GM12864 (cell line): ENCODE measurements at places on chromosomes 5 and 9.

- DNase-seq = no peak
These were observed 106.4 kb upstream of the ASTN2 start for GRCh38 chr9:117521293-117521692.

GRCh38 chr9:117656002-117656401 lies 48.2 kb upstream of the TLR4 start:
- DNase-seq = no peak

DNA sequence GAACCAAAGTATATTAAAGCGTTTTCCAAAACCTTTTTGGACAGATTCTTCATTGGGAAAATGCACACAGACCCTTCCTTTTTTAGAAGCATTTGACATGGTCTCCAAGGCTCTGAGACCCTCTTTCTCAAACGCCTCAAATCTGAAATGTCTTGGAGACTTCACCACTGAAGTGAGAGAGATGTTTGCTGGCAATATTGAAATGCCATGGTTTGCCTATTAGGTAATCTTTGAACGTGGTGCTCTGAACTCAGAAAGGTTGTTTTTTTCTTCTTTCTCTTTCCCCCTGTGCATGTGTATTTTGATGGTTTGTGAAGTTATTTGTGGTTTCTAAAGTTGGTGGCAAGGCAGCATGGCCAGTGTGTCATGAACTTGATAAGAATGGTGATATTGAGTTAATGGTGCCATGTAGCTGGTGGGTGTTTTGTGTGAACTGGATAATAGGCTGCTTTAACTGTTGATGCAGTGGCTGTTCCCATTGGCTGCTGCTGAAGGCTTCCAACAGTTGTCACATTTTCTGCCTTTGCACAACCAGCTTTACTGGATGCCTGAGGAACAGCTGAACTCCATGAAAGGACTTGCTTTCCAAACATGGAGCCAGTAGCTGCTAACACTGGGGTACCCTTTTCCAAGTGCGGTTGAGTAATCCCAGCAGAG lies 1.7 kb downstream of the PALM2AKAP2 start:
- no peak for DNase-seq

- no peak for DNase-seq
These were observed 45.6 kb downstream of the USP20 start for GRCh38 chr9:129880654-129881546.

- no peak for DNase-seq
These were observed 22.0 kb upstream of the FREM1 start for GRCh38 chr9:14932231-14932630.

DNA sequence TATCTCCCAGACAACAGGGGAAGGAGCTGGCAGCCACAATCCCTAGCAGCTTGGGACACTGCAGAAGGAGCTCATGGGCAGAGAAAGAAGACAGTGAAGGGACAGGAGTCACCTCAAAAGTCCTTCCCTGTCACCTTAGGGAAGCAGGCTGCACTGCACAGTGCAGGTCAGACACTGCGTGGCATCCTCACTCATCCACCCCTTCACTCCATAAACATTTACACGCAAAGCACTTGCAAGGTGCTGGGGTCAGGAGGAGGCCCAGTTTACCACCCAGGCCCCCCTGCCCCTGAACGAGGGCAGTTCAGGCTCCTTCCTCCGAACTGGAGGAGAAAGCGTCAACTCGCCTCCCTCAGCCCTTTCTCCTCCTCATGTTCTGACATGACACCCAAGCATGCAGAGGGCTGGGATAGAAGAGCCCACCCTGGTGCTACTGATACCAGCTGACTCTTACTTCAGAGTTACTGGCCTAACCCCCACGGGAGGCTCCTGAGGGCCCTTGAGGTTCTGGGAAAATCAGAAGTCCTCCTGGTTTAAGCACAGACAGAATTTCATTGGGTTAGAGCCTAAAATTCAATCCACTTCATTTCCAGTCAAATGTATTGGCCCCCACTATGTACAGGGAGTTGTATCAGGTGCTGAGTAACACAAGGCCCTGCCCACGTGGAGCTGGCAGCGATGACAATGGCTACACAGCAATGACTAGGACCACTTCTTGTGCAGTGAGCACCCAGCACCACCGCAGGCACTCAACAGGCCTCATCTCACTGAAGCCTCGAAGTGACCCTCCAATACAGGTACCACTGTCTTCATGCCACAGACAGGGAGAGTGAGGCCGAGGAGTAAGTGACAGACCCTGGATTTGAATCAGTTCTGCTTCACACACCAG lies 70.4 kb downstream of the RAPGEF1 start:
- no peak for DNase-seq

- DNase-seq = no peak
These were observed 66.0 kb downstream of the MAN2A1 start for GRCh38 chr5:109755761-109756160.

- DNase-seq = no peak
These were observed 154.3 kb upstream of the BRINP1 start for GRCh38 chr9:119523508-119523907.

DNA sequence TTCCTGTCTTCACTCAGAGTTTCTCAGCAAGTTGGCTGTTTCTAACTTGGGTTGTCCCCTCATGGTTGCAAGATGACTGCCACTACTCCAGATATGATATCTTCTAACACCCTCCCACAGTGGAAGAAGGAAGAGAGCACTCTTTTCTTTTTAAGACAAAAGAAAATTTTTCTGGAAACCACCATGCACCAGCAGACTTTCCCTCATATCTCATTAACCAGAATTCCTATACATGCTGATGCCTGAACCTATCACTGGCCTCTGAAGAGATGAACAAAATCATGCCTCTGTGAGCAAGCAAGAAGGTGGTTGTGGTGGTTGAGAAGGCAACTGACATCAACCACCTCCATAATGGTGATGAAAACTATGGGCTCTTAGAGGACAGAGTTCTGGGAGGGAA lies 56.8 kb downstream of the FEM1C start:
- DNase-seq = peak; percentile 16

DNA sequence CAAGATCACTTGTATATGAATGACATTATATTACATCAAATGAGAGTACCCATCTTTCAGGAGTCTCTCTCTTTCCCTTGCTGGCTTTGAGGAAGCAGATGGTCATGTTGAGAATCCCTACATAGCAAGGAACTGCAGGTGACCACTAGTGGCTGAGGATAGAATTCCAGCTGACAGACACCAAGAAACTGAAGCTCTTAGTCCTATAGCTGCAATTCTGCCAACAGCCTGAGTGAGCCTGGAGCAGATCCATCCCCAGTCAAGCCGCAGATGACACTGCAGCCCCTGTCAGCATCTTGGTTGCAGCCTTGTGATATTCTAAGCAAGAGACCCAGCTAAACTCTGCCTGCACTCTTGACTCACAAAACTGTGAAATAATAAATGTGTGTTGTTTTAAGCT lies 531.5 kb downstream of the CSNK1G3 start:
- DNase-seq = no peak

DNA sequence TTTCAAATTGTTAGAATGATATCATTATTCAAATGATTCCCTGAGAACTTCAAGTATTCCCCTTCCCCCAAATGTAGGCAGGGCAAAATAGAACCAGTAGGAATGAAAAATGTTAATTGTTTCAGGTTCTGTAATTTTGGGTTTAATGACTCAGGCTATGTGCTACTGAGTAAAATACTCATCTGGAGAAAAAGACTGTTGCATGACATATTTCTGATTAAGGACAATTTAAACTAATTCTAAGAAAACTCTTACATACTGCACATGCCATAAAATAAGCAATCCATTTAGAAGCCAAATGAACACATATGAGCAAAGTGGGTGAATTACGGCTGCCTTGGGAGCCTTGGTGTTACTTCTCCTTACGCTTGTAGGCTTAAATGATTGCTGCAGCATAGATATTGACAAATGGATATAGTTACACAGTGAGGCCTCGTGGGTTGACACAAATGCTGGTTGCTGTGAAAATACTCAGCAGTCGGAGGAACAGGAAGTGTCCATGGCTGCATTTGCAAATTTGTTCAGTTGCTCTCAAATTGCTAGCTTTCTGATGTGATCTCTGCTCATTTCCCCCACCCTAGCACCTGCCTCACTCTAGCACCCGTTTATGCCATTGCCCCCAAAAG lies 174.9 kb upstream of the DMAC1 start:
- peak; percentile 38 for DNase-seq

DNA sequence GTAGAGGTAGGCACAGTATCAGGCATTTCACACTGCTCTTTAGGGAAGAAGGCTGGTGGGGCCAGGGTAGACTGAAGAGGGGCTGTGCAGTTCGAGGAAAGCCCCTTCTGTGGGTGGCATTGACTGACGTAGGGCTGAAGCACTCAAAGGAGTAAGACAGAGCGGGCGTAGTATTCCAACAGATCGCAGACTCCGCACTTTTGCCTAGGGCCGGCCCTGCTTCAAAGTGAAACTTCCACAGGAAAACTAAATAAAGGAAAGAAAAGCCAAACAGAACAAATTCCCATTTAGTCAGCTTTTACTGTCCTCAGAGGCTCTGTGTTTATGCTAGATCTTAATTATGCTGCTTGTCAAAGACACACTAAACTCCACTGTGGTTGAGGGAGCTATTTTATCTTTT lies 493.0 kb upstream of the WWC1 start:
- DNase-seq = no peak

- no peak for DNase-seq
These were observed 217.3 kb upstream of the KLF4 start for GRCh38 chr9:107706701-107707427.

- DNase-seq = no peak
These were observed 154.0 kb downstream of the SLC12A2 start for GRCh38 chr5:128237546-128237945.

DNA sequence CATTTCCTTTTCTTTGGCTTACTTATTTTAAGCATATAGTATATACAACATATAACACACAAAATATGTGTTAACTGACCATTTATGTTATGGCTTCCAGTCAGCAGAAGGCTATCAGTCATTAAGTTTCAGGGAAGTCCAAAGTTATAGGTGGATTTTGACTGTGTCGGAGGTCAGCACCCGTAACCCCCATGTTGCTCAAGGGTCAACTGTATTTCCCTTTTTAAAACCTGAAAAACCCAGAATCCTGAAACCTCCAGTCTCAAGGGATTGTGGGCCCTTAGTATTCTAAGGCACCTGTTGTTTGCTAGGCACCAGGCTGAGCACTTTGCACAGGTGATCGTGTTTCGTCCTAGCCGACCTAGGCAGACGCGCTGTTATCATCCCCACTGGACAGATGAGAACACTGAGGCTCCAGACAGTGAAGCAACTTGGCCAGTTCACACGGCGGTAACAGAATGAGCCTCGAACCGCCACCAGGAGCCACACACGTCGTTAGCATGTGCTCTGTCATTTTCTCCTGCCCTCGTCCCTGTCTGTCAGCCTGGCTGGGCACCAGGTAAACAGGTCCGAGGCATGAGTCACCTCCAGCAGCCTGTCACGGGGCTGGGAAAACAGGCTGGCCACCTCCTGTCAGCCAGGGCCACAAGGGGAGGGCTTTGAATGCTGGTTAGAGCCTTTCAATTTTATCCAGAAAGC lies 39.9 kb downstream of the DUSP1 start:
- no peak for DNase-seq

DNA sequence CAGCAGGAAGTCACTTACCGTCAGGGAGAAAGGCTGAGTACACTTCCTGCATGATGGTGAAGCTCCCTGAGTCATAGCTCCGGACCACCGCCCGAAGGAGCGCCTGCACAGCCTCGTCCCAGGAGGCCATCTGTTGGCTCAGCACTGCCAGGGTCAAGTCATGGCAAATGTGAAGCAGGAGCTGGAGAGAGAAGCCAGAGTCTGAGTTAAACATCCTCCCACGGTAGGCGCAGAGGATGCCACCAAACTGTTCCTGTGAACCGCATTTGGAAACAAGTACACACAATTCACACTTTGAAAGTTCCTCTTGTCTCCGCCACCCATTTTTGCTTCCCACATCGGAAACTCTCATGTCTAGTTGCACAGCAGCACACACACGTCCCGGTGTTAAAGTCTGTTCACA lies 33.9 kb downstream of the CNOT8 start:
- DNase-seq = no peak

GRCh38 chr5:22542340-22542739 lies 310.8 kb downstream of the CDH12 start:
- DNase-seq = no peak

DNA sequence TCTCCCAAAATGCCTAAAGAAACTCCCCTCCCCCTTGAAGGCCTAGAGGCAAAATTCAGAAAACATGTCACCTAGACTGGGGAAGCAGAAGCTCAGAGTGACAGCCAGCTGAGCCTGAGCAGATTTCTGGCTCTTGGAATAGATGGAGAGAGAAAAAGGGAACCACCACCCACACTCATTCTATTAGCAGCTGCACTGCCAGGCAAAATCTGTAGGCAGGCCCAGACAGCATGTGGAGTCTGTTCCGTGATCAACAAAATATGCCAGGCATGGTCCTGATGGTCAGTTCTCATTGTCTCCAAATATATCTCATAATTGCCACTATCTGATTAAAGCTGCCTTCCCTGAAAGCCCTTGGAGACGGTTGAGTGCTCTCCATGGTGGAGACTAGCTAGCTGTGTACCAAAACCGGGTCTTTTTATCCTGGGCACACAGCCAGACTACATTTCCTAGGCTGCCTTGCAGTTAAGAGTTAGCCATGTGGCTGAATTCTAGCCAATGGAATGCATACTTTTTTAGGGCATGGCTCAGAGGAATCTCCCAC lies 131.7 kb upstream of the GPR151 start:
- DNase-seq = no peak

DNA sequence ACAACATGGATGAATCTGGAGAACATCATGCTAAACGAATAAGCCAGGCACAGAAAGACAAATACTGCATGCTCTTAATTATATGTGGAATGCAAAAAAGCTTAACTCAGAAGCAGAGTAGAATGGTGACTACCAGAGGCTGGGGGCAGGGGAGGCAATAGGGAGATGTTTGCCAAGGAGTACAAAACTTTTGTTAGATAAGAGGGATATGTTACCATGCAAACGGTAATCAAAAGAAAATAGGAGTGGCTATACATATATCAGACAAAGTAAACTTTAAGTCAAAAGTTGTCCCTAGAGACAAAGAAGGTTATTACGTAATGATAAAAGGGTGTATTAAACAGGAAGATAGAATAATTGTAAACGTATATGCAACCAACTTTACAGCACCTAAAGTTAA lies 17.8 kb upstream of the BTNL3 start:
- DNase-seq = no peak

- DNase-seq = no peak
These were observed 1.1 kb downstream of the NTNG2 start for GRCh38 chr9:132162764-132163456.

GRCh38 chr9:113774963-113775362 lies 101.1 kb upstream of the ZNF618 start:
- no peak for DNase-seq

DNA sequence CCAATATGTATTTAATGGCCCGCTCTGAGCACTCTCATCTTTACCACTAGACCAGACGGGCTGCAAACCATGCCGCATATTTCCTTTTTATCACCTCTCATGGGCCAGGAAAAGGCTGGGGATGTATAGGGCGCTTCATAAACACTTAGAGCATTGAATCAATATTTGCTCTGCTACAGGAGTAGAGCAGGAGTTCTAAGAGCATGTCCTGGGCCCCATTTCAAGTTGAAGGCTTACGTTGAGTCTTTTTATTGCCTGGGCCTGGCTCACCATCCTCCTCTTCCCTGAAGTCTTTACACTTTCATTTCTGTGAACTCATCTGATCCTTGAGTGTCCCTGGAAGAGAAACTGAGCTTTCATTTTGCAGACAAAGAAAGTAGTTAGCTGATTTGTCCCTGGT lies 112.4 kb downstream of the FSTL4 start:
- no peak for DNase-seq

- DNase-seq = no peak
These were observed 35.7 kb downstream of the RAD50 start for GRCh38 chr5:132592521-132592920.
